CD4-positive, alpha-beta T cell (primary cell): ENCODE measurements at places on chromosomes 5 and 9.

DNA sequence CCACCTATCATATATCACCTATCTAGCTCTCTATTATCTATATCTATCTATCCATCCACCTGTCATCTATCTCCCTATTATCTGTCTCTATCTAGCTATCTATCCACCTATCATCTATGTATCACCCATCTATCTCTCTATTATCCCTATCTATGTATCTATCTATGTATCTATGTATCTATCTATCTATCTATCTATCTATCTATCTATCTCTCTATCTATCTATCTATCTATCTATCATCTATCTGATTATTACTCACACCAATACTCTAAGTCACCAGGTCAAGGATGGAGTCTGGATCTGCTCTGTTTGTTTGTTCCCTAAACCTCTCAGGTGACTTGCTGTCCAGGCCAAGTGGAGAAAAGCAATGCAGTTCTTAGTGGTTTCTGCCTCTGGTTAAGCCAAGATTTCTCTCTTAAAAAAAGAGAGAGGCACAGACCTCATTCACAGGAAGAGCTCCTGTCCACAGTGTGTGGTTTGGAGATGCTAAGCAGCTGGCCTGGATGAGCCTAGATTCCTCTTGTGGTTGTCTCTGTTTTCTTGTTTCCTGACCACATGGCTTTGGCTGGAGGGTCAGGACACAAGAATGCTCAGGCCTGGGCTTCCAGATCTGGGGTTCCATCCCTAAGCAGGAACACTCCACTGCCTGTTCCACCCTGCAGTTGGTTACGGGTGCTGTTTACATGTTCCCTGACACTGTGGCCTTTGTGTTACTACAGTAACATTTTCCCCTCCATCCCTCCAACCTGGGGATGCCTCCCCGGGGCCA, 133.4 kb downstream of the PHF2 start:
- DNase-seq = no peak

DNA sequence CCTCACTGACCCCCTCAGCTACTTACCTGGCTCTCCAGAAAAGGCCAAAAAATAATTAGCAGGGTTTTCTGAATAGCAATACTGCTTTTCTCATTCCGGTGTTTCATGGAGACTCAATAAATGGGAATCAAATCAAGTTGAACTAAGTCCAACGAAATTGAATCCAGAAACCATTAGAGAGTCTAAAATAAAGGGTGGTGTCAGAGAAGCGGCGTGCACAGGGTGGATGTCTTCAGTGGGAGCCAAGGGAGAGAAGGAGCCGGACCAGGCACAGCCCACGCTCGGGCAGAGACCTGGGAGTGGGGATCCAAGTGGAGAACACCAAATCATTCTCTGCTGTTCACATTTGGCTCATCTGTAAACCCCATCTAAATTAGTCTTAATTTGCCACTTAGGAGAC, 40.2 kb upstream of the WWC1 start:
- DNase-seq = no peak

DNA sequence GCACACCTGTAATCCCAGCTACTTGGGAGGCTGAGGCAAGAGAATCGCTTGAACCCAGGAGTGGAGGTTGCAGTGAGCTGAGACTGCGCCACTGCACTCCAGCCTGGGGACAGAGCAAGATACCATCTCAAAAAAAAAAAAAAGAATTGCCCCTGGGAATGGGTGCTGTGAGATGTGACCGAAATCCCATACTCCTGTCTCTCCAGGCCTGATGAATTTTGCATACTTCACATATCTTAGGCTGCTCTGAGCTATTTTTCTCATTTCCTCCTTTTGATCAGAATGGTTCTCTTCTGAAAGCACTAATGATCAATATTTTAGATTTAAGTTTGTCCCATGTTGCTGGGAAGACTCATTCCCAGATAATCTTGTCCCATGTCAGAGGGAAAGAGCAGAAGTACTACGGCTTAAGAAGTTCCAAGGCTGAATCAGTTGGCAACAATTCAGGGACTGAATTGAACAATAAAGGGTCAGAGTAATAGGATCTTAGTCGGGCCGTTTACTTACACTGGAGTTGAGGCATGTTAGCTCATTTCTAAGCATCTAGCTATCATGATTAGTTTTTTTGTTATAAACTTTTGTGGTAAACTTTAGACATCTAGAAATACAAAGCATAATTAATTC, 44.2 kb upstream of the TENT2 start:
- no peak for DNase-seq

- no peak for DNase-seq
These were observed 365.1 kb upstream of the NUDT12 start for GRCh38 chr5:103927739-103928138.

GRCh38 chr5:122363623-122364022, 51.6 kb downstream of the SNCAIP start:
- DNase-seq = no peak

DNA sequence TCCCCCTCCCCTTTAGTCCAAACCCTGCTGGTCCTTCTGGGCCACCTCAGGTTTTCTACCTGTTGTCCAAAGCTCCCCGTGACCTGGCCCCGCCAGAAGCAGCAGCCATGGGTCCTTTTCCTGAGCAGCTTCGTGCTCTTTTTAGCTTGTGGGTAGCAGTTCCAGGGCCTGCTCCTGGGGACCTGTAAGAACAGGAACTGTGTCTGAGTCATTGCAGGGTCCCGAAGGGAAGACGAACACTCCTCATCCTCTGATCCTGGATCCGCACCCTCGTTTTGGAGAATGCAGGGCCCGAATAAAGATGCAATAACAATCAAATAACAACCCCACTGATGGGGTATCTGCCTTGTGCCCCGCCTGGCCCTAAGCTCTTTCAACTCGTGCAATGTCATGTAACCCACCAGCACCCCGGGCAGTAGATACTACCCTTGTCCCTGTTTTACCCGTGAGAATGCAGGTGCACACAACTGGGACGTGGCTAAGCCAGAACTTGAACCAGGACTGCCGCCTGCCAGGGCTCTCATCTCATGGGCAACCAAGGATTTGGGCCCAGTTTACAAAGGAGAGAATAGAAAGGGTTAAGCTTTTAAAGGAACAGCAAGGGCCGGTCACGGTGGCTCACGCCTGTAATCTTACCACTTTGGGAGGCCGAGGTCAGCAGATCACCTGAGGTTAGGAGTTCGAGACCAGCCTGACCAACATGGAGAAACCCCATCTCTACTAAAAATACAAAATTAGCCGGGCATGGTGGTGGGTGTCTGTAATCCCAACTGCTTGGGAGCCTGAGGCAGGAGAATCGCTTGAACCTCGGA, 33.2 kb downstream of the NEK6 start:
- DNase-seq = no peak

- DNase-seq = no peak
These were observed 153.3 kb upstream of the ERCC6L2 start for GRCh38 chr9:95722141-95722540.

GRCh38 chr5:61304590-61305381, 27.3 kb upstream of the ZSWIM6 start:
- no peak for DNase-seq

DNA sequence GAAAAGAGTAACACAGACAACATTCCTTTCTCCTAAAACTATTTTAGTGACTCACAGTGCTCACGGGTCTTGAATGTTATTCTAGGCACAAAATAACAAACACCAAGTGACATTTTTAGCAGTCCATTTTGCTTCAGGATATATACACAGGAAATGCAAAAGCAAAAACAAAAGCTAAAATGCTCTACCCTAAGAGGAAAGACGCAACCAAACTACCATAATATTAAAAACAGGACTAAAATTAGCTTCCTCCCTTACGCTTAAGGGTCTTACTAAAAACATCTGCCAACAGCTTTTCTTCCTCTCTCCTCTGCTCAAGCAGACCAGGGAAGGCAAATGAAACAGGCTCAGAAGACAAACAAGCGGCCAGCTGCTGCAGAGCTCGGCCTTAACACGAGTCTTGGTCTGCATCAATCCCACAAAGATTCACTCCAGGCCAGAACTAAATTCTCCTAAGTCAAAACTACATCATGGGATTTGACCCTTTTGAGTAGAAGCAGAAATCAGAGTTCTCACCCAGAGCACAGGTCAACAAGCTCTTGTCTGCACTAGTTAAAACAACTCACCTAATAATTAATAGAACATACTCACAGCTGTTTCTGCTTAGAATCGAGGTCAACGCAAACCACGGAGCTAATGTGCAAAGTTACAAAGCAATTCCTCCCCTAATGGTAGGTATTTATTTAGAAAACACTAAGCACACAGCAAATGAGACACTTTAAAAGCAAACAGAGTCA, 62.3 kb downstream of the RAPGEF1 start:
- no peak for DNase-seq

DNA sequence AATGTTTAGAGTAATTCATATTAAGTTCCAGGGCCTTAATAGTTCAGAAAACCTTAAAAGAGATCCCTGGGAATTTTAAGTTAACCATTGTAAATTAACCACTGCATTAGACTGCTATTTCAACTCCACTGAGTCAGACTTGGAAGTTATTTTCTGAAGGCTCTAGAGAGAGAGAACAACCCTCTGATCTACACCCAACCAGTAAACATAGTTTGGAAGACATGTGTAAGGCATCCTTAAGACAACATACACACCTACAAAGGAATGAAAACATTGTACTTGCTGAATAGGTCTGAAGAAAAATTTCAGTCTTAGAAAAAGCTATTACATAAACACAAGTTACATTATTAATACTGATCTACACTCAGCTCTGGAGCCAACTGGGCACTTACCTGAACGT, 158.2 kb upstream of the FST start:
- no peak for DNase-seq

DNA sequence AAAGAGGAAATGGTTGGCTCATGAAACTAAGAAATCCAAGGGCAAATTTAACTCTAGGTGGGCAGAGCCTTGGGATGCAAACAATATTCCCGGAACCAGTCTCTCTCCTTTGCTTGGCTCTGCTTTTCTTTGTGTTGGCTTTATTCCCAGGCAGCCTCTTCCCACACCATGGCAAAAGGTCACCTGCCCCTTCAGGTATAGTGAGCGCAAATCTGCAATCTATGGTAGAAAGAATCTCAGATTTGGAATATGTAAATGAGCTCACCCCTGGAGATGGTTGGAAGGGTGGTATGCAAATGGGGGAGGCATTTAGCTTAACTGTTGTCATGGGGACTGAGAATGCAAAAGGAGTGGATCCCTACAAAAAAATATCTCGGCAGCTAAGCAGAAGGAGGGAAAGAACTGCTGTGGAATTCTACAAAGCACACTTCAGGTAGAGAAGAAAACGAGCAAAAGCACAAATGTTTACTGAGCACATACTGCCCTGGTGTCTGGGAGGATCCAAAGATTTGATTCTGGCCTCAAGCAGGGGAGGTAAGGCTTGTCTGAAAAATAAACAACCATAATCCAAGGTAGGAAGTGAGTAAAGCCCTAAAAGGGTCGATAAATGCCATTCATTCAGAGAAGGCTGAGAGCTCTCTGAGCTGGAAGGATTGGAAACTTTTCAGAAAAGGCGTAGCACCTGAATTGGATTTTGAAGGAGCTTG, 139.7 kb downstream of the TLE1 start:
- DNase-seq = no peak

- no peak for DNase-seq
These were observed 1.4 kb downstream of the KIF20A start for GRCh38 chr5:138180183-138180782.

GRCh38 chr5:154892369-154892771, 33.9 kb downstream of the CNOT8 start:
- no peak for DNase-seq

- no peak for DNase-seq
These were observed 109.3 kb downstream of the JAKMIP2 start for GRCh38 chr5:147673266-147673665.

DNA sequence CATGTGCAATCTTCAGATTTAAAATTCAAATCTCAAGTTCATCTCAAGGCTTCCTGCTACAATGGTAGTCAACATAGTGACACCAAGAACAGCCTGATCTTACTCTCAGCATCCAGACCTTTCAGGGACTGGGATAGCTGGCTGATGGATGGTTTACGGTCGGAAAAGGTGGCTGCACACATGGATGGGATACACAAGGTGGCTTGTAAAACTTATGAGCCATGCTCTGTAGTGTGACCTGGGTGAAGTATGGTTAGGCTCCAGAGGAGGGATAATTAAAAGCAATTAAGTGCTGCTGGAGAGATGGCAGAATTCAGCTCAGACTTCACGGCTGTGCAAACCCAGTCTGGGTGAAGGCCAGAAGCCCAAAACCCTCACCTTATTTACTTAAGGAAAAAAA, 379.5 kb downstream of the NFIB start:
- no peak for DNase-seq

DNA sequence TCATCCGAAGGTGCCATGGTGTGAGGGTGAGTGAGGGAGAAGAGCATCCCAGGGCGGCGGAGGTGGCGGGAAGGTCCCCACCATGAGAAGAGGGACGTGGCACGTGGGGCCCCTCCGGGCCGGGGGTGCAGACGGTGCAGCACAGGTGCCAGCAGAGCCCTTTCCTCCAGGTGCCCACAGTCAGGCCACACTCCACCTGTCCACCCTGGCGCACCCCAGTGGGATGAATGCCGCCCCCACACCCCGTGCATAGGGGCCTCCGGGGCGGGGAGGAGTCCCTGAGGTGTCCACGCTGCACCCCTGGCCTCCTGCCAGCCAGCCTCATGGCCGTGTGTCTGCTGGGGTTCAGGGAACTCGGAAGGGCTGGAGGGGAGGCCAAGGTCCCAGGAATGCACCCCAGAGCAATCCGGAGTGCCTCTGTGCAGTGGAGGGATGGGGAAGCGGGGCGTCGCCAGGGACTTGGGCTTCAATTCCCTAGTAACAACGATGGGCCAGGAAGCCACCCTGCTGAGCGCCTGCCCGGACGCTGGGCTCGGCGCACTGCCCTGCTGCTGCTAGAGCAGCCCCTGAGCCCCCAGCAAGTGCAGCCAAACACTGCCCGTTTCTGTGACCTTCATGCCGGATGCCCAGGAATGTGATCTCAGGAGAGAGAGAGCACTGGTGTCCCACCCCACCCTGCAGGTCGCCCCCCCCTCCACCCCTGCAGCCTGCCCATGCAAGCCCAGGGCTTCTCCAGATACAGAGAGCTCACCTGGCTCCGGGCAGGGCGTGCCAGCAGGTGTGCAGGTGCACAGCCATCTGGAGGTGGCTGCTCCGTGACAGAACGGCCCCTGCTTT, 8.8 kb upstream of the NACC2 start:
- DNase-seq = no peak

DNA sequence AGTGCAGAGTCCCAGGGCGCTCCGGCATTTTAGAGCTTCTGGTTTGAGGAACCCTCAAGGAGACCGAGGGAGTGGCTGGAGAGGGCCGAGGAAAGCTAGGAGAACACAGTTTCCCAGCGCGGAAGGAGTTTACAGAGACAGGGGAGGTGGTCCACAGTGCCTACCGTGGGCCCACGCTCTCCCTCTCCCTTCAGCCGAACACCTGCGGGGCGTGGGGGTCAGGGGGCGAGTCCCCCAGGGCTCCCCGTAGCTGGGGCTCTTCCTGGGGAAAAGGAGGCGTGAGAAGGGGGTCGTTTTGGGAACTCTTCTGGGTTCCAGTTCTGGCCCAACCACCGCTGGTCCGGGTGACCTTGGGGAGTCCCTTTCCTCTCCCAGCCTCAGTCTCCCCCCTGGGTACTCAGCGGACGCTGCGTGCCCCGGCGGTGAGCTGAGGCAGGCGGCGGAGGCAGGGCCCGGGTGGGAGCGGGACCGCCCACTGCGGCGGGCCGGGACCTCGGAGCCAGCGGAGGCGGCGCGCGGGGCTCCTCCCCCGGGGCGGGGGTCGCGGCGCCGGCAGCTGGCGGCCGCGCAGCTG, 368 bp upstream of the FRMPD1 start:
- no peak for DNase-seq
